ENCODE measurements at places on chromosomes 2 and 18.

DNA sequence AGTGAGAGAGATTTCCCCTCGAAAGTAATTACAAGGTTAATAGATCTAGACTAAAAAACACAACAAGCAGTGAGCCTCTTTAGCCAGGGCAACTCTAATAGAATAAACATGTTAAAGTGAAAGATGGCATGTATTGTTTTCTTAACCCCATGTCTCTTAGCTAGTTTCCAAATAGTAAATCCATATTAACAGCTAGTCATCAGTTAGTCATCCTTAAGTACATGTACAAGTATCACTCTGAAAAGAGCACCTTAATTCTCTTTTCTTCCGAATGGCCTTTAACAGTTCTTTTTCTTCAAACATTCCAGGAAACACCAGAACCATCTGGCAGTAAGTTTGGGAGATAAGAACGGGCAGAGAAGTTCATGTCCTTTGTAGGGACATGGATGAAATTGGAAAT is 1480.0 kb downstream of the LRP1B start:
- DNase-seq = peak; percentile 74

- no peak for DNase-seq
These were observed 58.6 kb downstream of the KCNG2 start for GRCh38 chr18:79856119-79857007.

GRCh38 chr2:160674146-160674750 is 180.6 kb upstream of the RBMS1 start:
- no peak for DNase-seq

- peak; percentile 87 for DNase-seq
These were observed 150.8 kb downstream of the ANKRD44 start for GRCh38 chr2:197159661-197160211.

- DNase-seq = peak; percentile 12
These were observed 3.8 kb downstream of the SEC11C start for GRCh38 chr18:59143441-59143840.

- no peak for DNase-seq
These were observed 96.9 kb downstream of the SPP2 start for GRCh38 chr2:234147335-234147861.

GRCh38 chr2:24107-24506 is 22.2 kb downstream of the FAM110C start:
- DNase-seq = no peak

- no peak for DNase-seq
These were observed 292.2 kb downstream of the NYAP2 start for GRCh38 chr2:225691711-225692110.

DNA sequence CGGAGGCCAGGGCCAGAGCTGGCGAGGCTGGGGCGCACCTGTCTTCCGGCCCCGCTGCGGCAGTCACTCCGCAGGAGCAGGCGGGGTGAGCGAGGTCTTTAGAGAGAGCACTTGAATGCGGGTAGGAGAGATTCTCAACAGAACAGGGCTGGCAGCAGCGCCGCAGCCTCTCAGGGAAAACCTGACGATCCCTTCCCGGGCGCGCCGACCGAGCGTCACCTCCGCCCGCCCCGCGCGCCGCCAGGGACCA is 526 bp downstream of the PRKRA start:
- no peak for DNase-seq

- DNase-seq = no peak
These were observed 1273.6 kb upstream of the SLC39A10 start for GRCh38 chr2:194383401-194383800.

GRCh38 chr2:51108794-51109193 is 76.9 kb upstream of the NRXN1 start:
- no peak for DNase-seq

GRCh38 chr2:159855143-159855542 is 57.1 kb upstream of the CD302 start:
- DNase-seq = no peak

DNA sequence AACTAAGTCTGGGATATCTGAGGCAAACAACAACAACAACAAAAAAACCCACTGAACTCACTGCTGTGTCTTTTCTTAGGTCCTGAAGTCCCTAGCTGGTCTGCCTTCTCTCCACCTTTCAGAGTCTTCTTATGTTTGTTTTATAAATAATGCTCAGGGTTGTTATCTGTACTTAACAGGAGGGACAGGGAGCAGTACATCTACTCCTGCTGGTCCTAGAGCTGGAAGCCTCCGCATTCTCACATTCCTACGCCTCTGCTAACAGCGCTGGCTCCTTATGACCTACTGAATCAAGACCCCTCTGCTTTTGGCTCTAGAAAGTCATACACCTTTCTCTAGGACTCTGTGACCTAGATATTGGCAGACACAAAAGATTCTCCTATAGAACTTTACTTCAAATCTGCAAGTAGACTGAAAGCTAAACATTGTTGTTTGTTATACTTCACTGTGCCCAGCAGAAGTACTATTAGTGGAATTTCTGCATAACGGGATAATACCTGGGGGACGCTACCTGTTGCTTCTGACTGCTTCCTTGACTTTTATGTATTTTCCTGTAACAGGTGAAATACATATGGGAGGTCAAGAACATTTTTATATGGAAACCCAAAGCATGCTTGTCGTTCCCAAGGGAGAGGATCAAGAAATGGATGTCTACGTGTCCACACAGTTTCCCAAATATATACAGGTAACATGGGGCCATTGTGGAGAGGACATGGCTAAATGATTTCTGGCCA is 48.6 kb downstream of the AOX1 start:
- DNase-seq = no peak

GRCh38 chr18:13217971-13218367 is 591 bp upstream of the LDLRAD4 start:
- DNase-seq = no peak

GRCh38 chr2:241265506-241265905 is 50.0 kb downstream of the HDLBP start:
- no peak for DNase-seq

GRCh38 chr2:185185044-185185443 is 553.6 kb upstream of the FSIP2 start:
- DNase-seq = no peak

GRCh38 chr2:126720638-126721037 is 64.7 kb downstream of the GYPC start:
- DNase-seq = peak; percentile 48

GRCh38 chr2:15348045-15348444 is 213.1 kb downstream of the NBAS start:
- DNase-seq = no peak

GRCh38 chr2:222813177-222813843 is 47.5 kb upstream of the ACSL3 start:
- peak; percentile 40 for DNase-seq

- DNase-seq = peak; percentile 26
These were observed 91.8 kb upstream of the SERTAD2 start for GRCh38 chr2:64745562-64745961.

GRCh38 chr2:195486987-195487644 is 169.9 kb upstream of the SLC39A10 start:
- DNase-seq = peak; percentile 68

All from HCEC 1CT (cell line).